ENCODE measurements at places on chromosomes 2 and 18.

- no peak overlapping the region for H3K4me3 ChIP-seq
- peaks cover 7% of the 10 kb centered on the region for H3K27me3 ChIP-seq
- DNase-seq: no peak
- no peak overlapping the region for H3K27ac ChIP-seq
- no peaks in the 10 kb centered on the region for H3K4me1 ChIP-seq
These were observed 233.6 kb upstream of the RASGRP3 start for GRCh38 chr2:33242845-33243244.

GRCh38 chr2:38763228-38763627 is 12.1 kb upstream of the SRSF7 start:
- no peaks in the 10 kb centered on the region for H3K36me3 ChIP-seq
- no peak for DNase-seq
- peaks cover 8% of the 10 kb centered on the region for H3K4me1 ChIP-seq
- H3K27me3 ChIP-seq: no peaks in the 10 kb centered on the region
- no peak overlapping the region for H3K27ac ChIP-seq

GRCh38 chr18:7104649-7105048 is 12.9 kb downstream of the LAMA1 start:
- no peaks in the 10 kb centered on the region for H3K27me3 ChIP-seq
- H3K36me3 ChIP-seq: no peaks in the 10 kb centered on the region
- no peaks in the 10 kb centered on the region for H3K4me1 ChIP-seq

GRCh38 chr2:212922701-212923100 is 228.7 kb downstream of the IKZF2 start:
- DNase-seq: no peak
- no peak overlapping the region for H3K4me3 ChIP-seq
- peaks cover 3% of the 10 kb centered on the region for H3K36me3 ChIP-seq

DNA sequence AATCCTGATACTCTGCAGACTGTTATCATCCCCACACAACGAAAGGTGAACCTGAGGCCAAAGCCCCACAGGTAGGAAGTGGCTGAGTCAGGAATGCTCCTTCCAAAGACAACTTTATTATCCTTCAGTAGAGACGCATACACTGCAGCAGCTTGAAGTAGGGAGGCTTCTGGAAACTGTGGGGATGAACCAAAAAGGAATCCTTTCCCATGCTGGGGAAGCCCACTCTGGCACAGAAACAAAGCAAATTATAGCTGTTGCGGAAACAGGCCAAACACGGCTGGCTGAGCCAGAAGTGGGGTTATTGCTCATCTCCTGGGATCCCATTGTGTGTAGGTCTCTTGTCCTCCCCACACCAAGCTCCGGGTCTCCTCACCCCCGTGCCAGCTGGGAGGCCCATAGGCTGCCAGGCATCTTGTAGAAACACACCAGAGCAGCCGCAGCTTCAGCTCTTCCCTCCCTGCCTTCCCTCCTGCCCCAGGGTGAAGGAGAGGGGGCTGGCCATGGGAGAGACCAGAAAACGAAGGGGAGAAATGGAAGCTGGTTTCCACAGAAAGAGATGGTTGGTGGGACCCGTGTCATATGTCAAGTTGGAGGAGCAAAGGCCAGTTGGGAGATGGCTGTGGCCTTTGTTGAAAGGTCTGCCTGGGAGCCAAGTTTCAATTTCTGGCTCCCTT is 176.9 kb upstream of the NABP1 start:
- no peaks in the 10 kb centered on the region for H3K4me1 ChIP-seq
- peaks cover 15% of the 10 kb centered on the region for H3K27me3 ChIP-seq
- H3K27ac ChIP-seq: no peak overlapping the region
- DNase-seq: no peak
- H3K36me3 ChIP-seq: no peaks in the 10 kb centered on the region

GRCh38 chr2:208252716-208253492 is 2.0 kb downstream of the IDH1 start:
- peaks cover 45% of the 10 kb centered on the region for H3K36me3 ChIP-seq
- no peak for DNase-seq
- H3K4me3 ChIP-seq: peak overlapping the region; percentile 94
- no peaks in the 10 kb centered on the region for H3K27me3 ChIP-seq
- peak overlapping the region; percentile 26 for H3K27ac ChIP-seq

DNA sequence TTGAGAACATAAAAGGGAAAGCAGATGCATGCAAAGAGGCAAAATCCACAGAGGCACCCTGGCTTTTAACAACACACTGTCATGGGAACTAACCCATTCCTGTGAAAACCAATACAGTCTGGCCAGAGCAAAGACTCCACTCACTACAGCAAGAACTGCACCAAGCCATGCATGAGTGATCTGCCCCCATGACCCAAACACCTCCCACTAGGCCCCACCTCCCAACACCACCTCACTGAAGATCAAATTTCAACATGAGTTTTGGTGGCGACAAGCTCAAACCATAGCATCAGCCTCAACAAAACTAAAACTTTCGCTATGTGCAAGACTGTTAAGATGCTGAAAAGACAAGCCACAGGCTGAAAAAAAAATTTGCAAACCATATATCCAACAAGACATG is 162.8 kb downstream of the SMAD2 start:
- no peaks in the 10 kb centered on the region for H3K36me3 ChIP-seq
- no peak overlapping the region for H3K27ac ChIP-seq
- no peak for DNase-seq
- H3K27me3 ChIP-seq: peaks cover 27% of the 10 kb centered on the region
- no peak overlapping the region for H3K4me3 ChIP-seq
- H3K4me1 ChIP-seq: peaks cover under 1% of the 10 kb centered on the region

- DNase-seq: no peak
- H3K4me1 ChIP-seq: no peaks in the 10 kb centered on the region
- no peaks in the 10 kb centered on the region for H3K27me3 ChIP-seq
- H3K36me3 ChIP-seq: peaks cover 86% of the 10 kb centered on the region
- H3K27ac ChIP-seq: no peak overlapping the region
These were observed 154.2 kb upstream of the PGAP1 start for GRCh38 chr2:197080578-197081216.

DNA sequence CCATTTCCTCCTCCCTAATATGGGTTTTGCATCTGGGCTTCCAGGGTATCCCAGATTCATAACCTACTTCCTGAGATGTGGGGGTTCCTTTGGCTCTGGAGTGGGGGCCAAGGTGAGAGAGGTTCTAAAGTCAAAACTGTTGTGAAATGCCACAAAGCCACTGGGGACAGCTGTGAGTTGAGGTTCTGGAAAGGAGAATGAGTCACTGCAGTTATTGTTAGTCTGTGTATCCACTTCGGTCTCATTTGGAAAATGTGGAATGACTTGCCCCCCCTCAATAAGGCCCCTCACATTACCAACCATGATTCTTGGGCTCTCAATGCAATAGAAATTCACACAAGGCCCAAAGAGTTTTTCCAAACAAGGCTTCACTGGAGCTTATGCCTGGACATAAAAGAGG is 51.1 kb upstream of the LGALSL start:
- no peak for DNase-seq
- H3K4me1 ChIP-seq: peaks cover 3% of the 10 kb centered on the region
- H3K27me3 ChIP-seq: peaks cover 5% of the 10 kb centered on the region
- H3K27ac ChIP-seq: no peak overlapping the region

DNA sequence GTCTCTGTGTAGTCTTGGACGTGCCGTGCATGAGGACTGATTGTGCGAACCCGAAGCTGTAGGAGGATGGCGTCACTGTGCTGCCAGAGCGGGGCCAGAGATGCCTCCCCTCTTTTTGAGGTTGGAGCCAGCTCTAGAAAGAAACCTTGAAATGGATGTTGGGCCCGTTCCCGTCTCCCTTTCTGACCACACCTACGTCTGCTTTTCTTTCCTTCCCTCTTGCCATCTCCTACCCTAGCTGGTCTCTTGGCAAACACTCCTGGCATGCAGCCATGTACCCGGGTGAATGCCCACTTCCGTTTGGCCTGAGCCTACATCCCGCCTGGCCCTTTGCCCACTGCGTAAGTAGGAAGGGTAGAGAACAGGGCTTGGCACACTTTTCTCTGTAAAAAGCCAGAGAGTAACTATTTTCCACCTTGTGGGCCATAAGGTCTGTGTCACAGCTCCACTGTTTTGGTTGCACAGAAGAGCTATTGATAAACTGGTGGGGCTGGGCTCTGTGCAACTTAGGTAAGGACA is 37.4 kb downstream of the SH3BP4 start:
- peaks cover 8% of the 10 kb centered on the region for H3K27me3 ChIP-seq
- H3K4me3 ChIP-seq: no peak overlapping the region
- no peak for DNase-seq

- H3K4me3 ChIP-seq: peak overlapping the region; percentile 88
- H3K36me3 ChIP-seq: no peaks in the 10 kb centered on the region
- no peaks in the 10 kb centered on the region for H3K27me3 ChIP-seq
These were observed 493 bp upstream of the BBS5 start for GRCh38 chr2:169478745-169479256.

- H3K4me3 ChIP-seq: no peak overlapping the region
- no peaks in the 10 kb centered on the region for H3K27me3 ChIP-seq
- H3K27ac ChIP-seq: no peak overlapping the region
- no peak for DNase-seq
- H3K4me1 ChIP-seq: peaks cover 10% of the 10 kb centered on the region
These were observed 150.2 kb upstream of the ALPP start for GRCh38 chr2:232228332-232228731.

DNA sequence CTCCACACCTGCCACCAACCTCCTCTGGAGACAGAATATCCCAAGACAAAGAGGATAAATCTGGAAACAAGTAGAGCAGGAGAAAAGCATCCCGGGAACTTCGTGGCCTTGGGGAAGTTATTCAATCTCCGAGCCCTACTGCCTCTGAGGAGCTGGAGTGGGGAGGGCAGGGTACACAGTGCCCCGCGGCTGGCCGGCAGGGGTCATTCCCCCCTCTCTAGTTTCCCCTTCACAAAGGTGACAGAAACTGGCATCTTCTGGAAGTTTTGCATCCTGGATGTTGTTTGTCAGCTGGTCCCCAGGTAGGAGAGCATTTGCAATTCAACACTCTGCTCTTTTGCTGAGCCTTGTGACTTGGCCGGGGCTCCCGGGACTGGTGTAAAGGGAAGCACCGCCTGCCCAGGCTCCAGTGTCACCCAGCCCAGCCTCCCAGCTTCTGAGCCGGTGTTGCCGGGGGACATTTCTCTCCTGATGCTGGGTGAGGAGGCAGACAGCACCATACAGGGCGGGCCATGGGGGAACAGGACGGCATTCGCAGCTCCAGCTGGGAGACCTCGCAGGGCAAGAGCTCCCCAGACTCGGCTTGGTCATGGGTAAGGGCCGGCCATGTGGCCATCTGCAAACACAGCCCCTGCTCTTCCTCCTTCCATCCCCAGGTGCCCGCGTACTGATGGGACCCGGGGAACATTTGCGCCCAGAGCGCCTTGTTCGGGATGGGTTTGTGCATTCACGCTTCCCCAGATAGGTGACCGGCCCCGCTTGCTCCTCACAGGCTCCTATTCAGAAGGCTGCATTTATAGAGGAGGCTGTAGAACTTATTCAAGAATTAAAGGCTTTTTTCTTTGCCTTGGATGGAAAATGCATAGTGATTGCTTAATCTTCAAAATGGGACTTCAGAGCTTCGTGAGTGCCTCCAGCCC is 7.4 kb upstream of the NTSR2 start:
- peaks cover 35% of the 10 kb centered on the region for H3K27me3 ChIP-seq
- H3K4me1 ChIP-seq: peaks cover 8% of the 10 kb centered on the region
- H3K27ac ChIP-seq: no peak overlapping the region
- no peaks in the 10 kb centered on the region for H3K36me3 ChIP-seq

GRCh38 chr2:144833075-144833637 is 313.2 kb upstream of the ZEB2 start:
- no peaks in the 10 kb centered on the region for H3K4me1 ChIP-seq
- no peak overlapping the region for H3K27ac ChIP-seq
- DNase-seq: no peak
- peaks cover 2% of the 10 kb centered on the region for H3K27me3 ChIP-seq
- no peaks in the 10 kb centered on the region for H3K36me3 ChIP-seq
- no peak overlapping the region for H3K4me3 ChIP-seq

DNA sequence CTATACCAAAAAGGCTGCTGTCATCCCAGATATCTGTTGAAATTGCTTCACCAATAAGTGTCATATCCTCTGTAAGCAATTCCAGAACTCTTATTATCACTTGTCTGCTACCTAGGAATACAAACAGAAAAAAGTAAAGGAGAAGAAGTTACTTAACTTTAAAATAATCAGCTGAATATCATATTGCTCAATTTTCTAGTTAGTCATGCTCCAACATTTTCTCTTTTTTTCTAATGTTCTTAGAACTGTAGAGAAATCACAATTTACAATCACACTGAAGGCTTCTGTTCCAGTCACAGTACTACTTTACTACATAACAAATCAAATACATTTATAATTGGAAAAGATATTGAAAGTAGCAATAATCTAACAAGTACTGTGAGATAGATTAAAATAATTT is 17.4 kb downstream of the RTTN start:
- no peak overlapping the region for H3K27ac ChIP-seq
- no peaks in the 10 kb centered on the region for H3K27me3 ChIP-seq

DNA sequence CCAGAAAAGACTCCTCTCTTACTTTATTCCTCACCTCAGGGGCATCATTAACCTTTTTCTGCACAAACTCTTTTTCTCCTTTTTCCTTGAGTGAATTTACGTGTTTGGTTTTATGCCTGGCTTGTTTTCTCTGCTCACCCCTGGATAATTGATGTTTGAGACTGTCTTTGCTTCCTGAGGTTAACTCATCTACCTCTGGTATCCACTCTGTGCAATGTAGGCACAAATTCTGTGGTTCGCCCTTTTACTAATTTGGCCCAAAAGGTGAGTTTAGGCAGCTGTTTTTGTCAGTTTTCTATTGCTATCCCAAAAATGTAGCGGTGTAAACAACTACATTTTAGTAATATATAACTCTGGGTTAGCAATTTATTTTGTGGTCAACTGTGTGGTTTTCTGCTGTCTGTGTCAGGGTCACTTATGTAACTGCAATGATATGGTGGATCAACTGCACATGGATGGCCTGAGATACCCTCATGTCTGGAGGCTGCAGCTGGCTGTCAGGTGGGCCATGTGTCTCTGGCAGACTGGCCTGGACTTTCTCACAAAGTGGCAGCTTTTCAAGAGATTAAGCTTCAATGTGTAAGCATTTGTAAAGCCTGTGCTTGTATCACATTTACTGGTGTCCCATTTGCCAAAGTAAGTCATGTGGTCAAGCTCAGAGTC is 329.7 kb downstream of the FSIP2 start:
- no peak for DNase-seq
- no peaks in the 10 kb centered on the region for H3K27me3 ChIP-seq
- no peak overlapping the region for H3K4me3 ChIP-seq
- no peaks in the 10 kb centered on the region for H3K4me1 ChIP-seq

DNA sequence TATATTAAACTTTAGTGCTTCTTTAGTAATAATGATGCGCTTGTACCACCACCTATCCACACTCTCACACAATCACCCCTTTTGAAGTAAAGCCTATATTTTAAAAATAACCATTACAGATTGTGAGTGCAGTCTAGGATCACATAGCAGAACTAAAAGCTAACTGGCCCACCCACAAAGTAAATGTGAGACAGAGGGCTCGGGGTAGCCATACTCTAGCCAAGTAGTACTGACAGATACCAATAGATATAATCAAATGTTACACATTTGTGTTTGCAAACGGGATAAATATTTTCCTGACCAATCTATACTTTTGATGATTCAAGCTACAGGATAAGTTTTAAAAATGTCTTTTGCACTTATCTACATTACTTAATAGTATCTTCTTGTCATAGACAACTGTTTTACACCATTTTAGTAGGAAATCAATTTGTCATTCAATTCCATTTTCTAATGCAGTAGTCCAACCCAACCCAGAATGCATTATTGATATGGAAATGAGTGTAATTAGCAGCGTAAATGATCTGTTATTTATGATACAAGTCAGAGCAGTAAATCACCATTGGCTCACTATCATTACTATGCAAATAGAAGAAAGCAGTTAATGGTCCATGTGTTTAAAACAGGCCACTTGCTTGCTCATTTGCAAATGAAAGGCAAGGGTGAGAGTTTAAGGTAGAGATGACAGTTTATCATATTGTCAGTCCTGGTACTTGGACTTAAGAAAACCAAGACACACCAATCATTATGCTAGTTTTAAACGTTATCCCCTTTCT is 111.8 kb downstream of the ERBB4 start:
- no peaks in the 10 kb centered on the region for H3K36me3 ChIP-seq
- no peak for DNase-seq
- no peaks in the 10 kb centered on the region for H3K27me3 ChIP-seq
- H3K4me3 ChIP-seq: no peak overlapping the region
- no peak overlapping the region for H3K27ac ChIP-seq
- H3K4me1 ChIP-seq: no peaks in the 10 kb centered on the region

All from activated T-helper 2 cell treated with anti-CD3 and anti-CD28 coated beads, Interferon-gamma antibody, Interleukin-2, Interleukin-4, amounts not matched to agents 10 μg/mL and 5 μg/mL and 100 μg/mL, durations not matched to agents 14 hours and 24 hours and 36 hours (primary cell).